DMS79 (cell line): ENCODE measurements at places on chromosomes 12 and 14.

DNA sequence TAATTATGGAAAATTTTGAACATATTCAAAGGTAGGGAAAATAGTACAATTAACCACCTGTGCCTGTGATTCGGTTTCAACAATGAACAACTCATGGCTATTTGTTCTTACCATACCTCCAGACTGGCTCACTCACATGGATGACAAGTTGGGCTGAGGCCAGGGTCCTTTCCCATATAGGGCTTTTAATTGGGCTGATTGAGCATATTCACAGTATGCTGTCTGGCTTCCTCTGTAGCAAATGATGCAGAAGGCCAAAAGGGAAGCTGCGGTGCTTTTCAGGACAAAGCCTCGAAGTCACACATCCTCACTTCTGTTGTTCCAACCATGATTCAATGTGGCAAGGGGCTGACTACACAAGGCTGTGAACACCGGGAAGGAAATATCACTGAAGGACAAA, 297.5 kb upstream of the SLC16A7 start:
- no peak for DNase-seq

DNA sequence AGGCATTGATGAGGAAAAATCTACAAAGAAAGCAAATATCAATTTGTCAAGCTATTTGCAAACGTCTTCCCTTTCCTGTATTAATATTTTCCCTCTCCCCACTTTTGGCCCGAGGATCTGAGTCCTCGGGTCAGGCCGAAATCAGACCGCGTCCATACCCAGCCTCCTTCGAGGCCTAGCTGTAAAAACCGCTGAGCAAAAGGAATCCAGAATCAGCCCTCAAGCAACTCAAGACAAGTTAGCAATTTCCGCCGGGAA, 353 bp upstream of the MAPK1IP1L start:
- no peak for DNase-seq

- no peak for DNase-seq
These were observed 2.3 kb downstream of the CLEC2B start for GRCh38 chr12:9866860-9867269.

- DNase-seq = no peak
These were observed 174.5 kb downstream of the TTC7B start for GRCh38 chr14:90641615-90642243.

- no peak for DNase-seq
These were observed 207.5 kb downstream of the KIF26A start for GRCh38 chr14:104345621-104346462.

DNA sequence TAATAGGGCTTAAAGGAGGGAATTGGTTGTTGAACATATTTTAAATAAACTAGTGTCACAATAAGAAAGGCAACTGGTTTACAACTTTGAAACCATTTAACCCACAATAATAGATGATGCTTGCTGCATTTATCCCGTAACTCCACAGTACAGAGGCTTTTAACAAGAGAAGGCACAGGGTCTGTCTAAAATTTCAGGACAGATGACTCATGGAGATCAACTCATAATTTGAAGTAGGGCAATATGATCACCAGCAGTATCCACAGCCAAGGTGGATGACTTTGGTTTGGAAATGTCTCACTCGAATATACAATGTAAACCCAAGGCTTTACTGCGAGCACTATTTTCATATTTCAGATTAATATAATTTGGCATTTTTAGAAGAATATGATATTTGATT, 340.2 kb downstream of the LRIG3 start:
- DNase-seq = no peak

GRCh38 chr12:51488281-51488680, 63.6 kb downstream of the SLC4A8 start:
- DNase-seq = no peak

GRCh38 chr14:64573109-64573508, 23.3 kb downstream of the PPP1R36 start:
- no peak for DNase-seq

- no peak for DNase-seq
These were observed 26.5 kb upstream of the NID2 start for GRCh38 chr14:52095336-52095735.
